ENCODE measurements at places on chromosomes 2 and 18. TPM values are rescaled to one million over a fixed set of nuclear protein-coding genes. Genes with fewer than 3 reads are reported as not detected.

- H3K27ac ChIP-seq = no peak overlapping the region
- H3K36me3 ChIP-seq = no peaks in the 10 kb centered on the region
- H3K4me1 ChIP-seq = no peaks in the 10 kb centered on the region
- no peaks in the 10 kb centered on the region for H3K27me3 ChIP-seq
- H3K4me3 ChIP-seq = no peak overlapping the region
Measured at GRCh38 chr18:68355637-68356036, 359.3 kb downstream of the TMX3 start.

- H3K36me3 ChIP-seq = no peaks in the 10 kb centered on the region
- H3K4me3 ChIP-seq = no peak overlapping the region
- H3K4me1 ChIP-seq = peaks cover 1% of the 10 kb centered on the region
Measured at GRCh38 chr2:229089776-229090175, 181.3 kb downstream of the PID1 start.

- H3K4me3 ChIP-seq = no peak overlapping the region
- no peak for DNase-seq
- no peaks in the 10 kb centered on the region for H3K27me3 ChIP-seq
- H3K4me1 ChIP-seq = peaks cover 6% of the 10 kb centered on the region
Measured at GRCh38 chr2:237202288-237203030, 116.8 kb downstream of the COPS8 start.

DNA sequence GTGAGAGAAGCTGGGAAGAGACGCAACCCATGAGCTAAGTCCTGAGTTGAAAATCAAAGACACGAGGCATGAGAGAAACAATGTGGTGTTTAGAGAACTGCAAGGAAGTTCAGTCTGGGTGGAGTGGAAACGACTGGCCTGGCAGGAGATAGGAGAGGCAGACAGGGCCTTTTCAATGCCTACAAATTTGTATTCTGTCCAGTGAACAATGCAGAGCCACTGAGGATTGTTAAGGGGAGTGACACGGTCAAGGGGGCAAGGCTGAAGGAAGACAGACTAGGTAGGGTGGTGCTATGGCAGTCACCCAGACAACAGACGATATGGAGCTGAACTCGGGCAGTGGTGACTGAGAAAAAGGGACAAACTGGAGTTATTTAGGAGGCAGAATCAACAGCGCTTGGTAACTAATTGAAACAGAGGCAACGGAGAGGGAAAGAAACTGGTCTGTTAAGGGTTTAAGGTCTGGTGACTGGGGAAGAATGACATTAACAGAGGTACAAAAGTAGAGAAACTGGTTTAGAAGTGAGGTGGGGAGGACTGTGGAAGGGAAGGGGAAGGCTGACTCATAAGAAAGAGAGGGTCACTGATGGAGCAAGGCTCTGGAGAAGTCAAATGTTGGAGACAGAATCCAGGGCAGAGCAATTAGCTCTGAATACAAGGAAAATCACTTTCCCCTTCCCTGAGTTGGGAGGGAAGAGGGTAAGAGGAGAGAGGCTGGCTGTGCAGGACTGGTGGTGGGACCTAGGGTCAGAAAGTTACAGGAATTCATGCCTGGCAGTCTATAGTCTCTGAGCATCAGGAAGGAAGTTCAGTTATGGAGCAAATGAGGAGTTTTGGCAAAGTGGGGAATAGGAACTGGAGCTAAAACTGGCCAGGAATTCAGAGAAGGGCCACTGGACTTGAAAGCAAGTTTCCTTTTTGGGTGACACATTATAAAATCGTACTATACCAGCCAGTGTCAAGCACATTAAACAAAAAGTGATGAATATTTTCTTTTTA lies 63.4 kb upstream of the CHRNA1 start:
- H3K36me3 ChIP-seq = no peaks in the 10 kb centered on the region
- no peak for DNase-seq
- H3K4me1 ChIP-seq = no peaks in the 10 kb centered on the region
- no peaks in the 10 kb centered on the region for H3K27me3 ChIP-seq
- no peak overlapping the region for H3K4me3 ChIP-seq
- no peak overlapping the region for H3K27ac ChIP-seq

- no peaks in the 10 kb centered on the region for H3K4me1 ChIP-seq
- no peak overlapping the region for H3K4me3 ChIP-seq
- no peak for DNase-seq
- no peak overlapping the region for H3K27ac ChIP-seq
- H3K27me3 ChIP-seq = no peaks in the 10 kb centered on the region
- no peaks in the 10 kb centered on the region for H3K36me3 ChIP-seq
Measured at GRCh38 chr2:59926731-59927130, 626.7 kb downstream of the BCL11A start.

- no peak overlapping the region for H3K4me3 ChIP-seq
- no peaks in the 10 kb centered on the region for H3K36me3 ChIP-seq
- no peak for DNase-seq
- peaks cover 4% of the 10 kb centered on the region for H3K4me1 ChIP-seq
- H3K27ac ChIP-seq = peak overlapping the region; percentile 31
Measured at GRCh38 chr2:43370705-43371104, 144.3 kb upstream of the ZFP36L2 start.

DNA sequence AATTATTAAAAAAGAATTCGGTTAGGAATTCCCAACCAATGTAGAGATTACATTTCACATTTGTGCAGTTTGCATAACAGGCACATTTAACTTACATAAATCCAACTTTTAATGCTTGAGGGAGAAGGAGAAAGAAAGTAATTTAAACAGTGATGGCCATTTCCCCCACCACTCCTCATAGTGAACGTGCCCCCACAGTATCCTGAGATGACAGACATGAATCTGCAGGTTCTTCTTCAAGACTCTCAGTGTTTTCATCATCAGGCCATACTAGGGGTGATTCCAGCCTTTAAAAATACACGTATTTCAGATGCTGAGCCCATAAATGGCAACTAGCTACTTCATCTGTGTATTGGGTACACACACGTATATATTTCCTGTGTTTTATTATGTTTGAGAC lies 51.3 kb upstream of the WIPF1 start:
- no peaks in the 10 kb centered on the region for H3K4me1 ChIP-seq
- no peak overlapping the region for H3K27ac ChIP-seq
- H3K36me3 ChIP-seq = no peaks in the 10 kb centered on the region
- H3K4me3 ChIP-seq = no peak overlapping the region
- H3K27me3 ChIP-seq = no peaks in the 10 kb centered on the region

DNA sequence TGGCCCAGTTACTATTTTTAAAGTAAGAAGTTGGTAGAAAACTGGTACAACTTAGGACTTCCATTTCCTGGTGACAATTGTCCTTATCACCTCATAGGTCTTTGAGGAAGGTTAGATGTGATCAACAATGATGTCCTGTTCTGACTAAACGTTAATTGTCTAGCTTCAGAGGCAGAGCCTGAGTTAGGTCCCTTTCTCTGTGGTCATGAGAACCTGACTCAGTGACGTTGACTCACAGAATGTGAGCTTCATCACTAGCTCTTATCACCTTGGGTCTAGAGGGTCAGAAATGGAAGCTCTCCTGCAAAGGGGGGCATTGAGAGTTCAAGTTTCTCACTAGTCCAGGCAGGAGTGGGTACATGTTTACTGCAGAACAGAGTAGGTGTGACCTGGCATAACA lies 60.6 kb upstream of the ATP8B1 start:
- no peak overlapping the region for H3K27ac ChIP-seq
- no peak for DNase-seq
- H3K27me3 ChIP-seq = no peaks in the 10 kb centered on the region
- H3K36me3 ChIP-seq = no peaks in the 10 kb centered on the region
- H3K4me3 ChIP-seq = no peak overlapping the region

- H3K27me3 ChIP-seq = no peaks in the 10 kb centered on the region
- peaks cover 2% of the 10 kb centered on the region for H3K4me1 ChIP-seq
- H3K36me3 ChIP-seq = no peaks in the 10 kb centered on the region
- no peak overlapping the region for H3K27ac ChIP-seq
- DNase-seq = peak; percentile 55
Measured at GRCh38 chr2:234674781-234675201, 177.9 kb upstream of the ARL4C start.

- H3K4me1 ChIP-seq = peaks cover 1% of the 10 kb centered on the region
- H3K27ac ChIP-seq = no peak overlapping the region
- H3K27me3 ChIP-seq = no peaks in the 10 kb centered on the region
- H3K36me3 ChIP-seq = no peaks in the 10 kb centered on the region
- no peak overlapping the region for H3K4me3 ChIP-seq
- DNase-seq = no peak
Measured at GRCh38 chr2:234490271-234491091, 6.4 kb downstream of the ARL4C start.

GRCh38 chr2:164903204-164903603 lies 52.1 kb downstream of the SLC38A11 start:
- H3K27me3 ChIP-seq = no peaks in the 10 kb centered on the region
- H3K4me1 ChIP-seq = peaks cover 2% of the 10 kb centered on the region
- no peak overlapping the region for H3K4me3 ChIP-seq
- no peak for DNase-seq
- no peaks in the 10 kb centered on the region for H3K36me3 ChIP-seq

The OBSL1 gene
- 431 TPM for polyA plus RNA-seq

The APOB gene
- polyA plus RNA-seq = 0.13 TPM
